ENCODE measurements at places on chromosomes 7 and 10.

- no peak for DNase-seq
Observed at GRCh38 chr10:53356616-53357349, 584.2 kb upstream of the MBL2 start.

GRCh38 chr10:69361303-69361614 is 55.5 kb downstream of the TACR2 start:
- DNase-seq, result no peak

GRCh38 chr10:117112220-117112619 is 25.9 kb downstream of the VAX1 start:
- no peak for DNase-seq

DNA sequence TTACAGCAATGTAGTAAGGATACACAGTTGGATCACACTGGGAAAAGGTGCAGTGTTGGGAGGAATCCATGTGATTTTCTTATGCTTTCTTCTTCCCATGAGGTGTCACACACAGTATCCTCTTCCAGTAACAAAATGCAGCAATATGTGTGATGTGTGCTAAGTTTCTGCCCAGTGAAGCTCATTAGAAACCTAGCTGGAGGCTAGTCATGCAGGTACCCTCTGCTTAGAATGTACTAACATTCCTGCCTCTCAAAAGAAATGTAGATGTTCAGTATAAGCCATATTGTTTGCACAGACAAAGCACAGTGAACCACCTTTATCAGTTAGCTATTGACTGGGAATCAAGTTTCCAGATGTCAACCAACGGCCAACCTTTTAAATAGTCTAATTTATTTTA is 12.9 kb upstream of the KCND2 start:
- no peak for DNase-seq

DNA sequence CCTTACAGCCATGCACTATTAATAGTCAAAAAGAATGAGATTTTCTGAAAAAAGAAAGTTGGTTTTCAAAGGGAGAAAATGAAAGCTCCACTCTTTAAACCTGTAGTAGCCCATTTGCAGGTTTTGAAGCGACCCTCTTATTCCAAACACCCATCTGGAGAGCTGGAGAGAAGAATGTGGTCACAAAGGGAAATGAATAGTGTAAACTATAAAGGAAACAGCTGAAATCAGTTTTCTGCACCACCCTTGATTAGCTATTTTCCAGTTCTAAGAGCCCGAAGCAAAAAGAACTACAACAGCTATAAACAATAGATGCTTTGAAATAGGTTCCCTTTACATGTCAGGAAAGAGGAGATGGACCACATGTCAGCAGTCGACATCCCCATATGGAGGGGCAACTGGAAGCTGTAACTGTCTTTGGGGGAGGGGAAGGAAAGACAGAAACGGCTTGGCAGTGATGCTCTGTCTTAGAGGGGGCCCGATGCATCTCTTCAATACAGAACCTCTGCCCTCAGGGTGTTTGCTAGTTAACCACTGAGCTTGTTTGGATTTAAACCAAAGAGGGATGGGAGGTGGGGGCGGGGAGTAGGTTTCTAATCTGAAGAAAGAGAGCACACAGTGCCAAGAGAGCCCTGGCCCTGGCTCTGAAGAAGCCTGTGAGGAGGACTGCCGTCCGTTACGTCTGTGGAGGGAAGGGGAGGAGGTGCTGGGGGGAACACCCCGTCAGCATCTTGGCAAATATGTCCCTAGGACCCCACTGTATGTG is 55.3 kb downstream of the CPVL start:
- DNase-seq, result no peak

DNA sequence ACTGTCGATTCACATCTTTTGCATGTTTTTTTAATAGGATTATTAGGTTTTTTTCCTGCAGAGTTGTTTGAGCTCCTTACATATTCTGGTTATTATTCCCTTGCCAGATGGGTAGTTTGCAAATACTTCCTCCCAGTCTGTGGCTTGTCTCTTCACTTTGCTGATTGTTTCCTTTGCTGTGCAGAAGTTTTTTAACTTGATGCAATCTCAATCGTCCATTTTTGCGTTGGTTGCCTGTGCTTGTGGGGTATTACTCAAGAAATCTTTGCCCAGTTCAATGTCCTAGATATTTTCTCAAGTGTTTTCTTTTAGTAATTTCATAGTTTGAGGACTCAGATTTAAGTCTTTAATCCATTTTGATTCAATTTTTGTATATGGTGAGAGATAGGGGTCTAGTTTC is 95.4 kb downstream of the TBXAS1 start:
- DNase-seq, result no peak

GRCh38 chr7:151405056-151405455 is 4.8 kb downstream of the WDR86 start:
- DNase-seq, result no peak

DNA sequence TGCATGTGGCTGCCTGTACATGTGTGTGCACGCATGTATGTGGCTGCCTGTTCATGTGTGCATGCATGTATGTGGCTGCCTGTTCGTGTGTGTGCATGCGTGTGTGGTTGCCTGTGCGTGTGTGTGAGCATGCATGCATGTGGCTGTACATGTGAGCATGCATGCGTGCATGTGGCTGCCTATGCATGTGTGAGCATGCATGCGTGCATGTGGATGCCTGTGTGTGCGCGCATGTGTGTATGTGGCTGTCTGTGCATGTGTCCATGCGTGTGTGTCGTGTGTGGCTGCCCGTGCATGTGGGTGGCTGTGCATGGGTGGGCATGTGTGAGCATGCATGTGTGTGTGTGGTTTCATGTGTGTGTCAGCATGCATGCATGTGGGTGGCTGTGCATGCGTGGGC is 218.3 kb downstream of the ELFN1 start:
- DNase-seq, result no peak

- no peak for DNase-seq
Observed at GRCh38 chr7:127438836-127439235, 46.3 kb upstream of the ZNF800 start.

DNA sequence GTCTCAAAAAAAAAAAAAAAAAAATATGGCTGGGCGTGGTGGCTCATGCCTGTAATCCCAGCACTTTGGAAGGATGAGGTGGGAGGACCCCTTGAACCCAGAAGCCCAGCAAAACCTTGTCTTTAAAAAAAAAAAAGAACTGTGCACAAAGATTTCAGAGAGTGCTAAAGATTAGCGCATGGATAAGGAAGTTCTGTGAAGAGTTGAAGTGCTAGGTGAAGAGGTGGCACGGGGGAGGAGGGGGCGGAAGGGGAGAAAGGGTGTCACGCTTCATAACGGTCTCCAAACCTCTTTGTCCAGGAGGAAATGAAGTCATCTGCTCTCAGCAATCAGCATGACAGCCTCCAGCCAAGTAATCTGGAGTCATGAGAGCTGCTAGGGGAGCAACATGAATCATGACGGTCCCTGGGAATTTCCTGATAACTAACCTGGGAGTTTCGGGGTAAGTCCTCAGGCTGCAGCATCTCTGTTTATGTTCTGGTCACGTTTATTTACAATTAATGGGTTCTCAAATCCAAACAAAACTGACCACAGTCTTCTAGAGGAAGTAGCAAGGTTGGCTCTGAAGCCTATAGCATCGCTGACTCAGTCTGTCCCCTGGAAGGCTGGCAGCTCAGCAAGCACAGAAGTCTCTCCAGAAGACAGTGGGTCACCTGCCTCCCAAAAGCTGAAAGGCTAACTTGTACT is 1.9 kb upstream of the PLAU start:
- DNase-seq, result no peak

GRCh38 chr10:114703377-114704107 is 45.5 kb upstream of the ABLIM1 start:
- DNase-seq, result no peak

GRCh38 chr10:130751851-130752250 is 559.7 kb downstream of the TCERG1L start:
- no peak for DNase-seq

DNA sequence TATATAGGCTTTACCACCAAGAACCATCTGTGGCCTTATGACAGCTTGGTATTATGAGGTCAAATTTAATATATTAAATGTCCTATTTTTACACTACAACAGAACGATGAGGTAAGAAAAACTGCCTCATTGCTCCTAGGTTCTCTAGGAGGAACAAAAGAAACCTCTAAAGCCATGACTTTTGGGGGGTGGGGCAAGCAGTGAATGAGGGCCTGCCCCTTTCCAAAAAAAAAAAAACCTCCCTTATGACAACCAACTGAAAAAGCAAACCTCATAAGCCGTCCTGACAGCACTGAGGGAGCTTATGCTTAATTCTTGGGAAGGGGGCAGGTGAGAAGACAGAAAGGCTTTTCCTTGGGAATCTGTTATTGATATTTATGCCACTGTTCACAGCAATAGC is 116.6 kb downstream of the KMT2E start:
- no peak for DNase-seq

DNA sequence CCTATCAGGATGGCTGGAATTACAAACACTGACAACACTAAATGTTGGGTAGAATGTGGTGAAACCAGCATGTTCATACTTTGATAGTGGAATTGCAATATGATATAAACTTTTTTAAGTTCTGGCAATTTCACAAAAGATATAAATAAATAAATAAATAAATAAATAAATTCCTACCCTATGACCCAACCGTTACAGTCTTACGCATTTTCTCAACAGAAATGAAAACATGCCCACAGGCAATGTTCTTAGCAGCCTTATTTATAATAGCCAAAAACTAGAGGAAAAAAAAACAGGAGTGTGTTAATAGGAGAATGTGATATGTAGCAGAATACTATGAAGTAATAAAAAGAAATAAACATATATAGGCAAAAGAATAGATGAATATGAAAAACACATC is 318.9 kb downstream of the IPMK start:
- DNase-seq, result no peak

DNA sequence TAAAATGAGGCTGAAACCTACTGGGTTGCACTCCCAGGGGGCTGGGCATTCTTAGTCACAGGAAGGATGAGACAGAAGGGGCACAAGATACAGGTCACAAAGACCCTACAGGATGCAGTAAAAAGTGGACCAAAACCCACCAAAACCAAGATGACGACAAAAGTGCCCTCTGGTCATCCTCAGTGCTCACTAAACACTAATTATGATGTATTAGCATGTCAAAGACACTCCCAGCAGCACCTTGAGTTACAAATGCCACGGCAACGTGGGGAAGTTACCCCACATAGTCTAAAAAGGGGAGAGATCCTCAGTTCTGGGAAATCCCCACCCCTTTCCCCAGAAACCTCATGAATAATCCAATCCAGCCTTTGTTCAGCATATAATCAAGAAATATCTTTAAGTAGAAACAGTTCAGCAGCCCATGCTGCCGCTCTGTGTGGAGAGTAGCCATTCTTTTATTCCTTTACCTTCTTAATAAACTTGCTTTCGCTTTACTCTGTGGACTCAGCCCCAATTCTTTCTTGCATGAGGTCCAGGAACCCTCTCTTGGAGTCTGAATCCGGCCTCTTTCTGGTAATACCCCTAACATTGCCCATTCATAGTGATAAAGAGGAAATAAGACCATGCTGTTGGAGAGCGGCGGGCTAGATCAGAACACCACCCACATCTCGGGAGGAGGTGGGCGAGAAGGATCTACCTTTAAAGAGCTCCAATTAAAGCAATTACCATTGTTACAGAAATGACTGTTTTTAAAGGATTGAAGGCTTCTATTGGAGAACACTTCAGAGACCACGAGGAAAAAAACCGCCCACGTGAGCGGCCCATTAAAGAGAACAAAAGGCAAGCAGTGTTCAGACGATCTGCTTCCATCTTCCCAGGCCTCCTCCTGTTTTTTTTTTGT is 170.9 kb downstream of the USP6NL start:
- no peak for DNase-seq

- no peak for DNase-seq
Observed at GRCh38 chr10:21531164-21531563, 2.9 kb upstream of the MLLT10 start.

- DNase-seq, result no peak
Observed at GRCh38 chr7:32158751-32159745, 88.8 kb upstream of the PDE1C start.

- no peak for DNase-seq
Observed at GRCh38 chr10:52071814-52072213, 242.3 kb upstream of the DKK1 start.

DNA sequence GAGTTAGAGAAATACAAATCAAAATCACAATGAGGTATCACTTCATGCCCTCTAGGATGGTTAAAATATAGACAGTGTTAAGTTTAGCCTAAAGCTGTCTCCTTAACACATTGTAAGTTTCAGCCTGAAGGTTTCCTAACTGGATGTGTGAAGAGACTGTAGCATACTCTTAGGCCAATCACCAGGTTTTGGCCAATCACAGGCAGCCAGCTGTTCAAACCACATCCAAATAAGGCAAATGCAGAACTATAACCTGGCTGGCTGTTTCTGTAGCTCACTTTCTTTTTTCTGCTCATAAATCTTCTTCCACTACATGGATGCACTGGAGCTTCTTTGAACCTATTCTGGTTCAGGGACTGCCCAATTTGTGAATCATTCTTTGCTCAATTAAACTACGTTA is 19.7 kb downstream of the ESYT2 start:
- DNase-seq, result no peak

DNA sequence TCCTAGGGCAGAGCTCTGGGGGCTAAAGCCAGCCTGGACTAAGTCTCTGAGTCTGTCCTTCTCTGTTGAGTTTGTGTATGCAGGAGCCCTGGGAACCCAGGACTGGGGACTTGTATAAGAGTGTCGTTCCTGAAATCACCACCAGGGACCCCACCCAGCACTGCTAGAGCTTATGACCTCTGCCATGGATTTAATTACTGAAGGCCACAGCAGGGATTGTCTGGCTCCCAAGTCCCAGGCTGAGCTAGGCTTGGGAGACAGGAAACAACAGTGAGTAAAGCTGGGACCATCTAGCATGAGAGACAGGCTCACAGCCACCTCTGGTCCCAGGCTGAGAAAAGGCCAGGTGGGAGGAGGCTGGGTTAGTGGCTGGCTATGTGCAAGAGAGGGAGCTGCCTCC is 1.4 kb upstream of the TSPAN15 start:
- DNase-seq, result no peak

- DNase-seq, result no peak
Observed at GRCh38 chr7:132272763-132273371, 303.4 kb downstream of the PLXNA4 start.

DNA sequence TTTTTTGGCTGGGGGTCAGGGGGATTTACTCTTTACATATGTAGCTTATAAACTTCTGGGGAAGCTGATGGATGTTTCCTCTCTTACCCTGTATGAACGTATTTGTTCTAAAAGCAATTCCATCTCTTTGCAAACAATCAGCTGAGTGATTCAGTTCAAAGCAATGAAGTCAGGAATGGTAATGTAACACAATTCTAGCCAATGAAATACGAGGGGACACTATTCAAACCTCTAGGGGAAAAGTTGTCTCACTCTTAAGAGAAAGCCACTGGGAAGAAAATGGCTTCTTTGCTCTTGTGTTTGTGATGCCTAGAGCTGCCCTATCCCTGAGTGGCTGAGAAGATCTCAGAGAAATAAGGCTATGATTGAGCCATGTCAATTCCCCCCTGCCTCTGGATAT is 134.8 kb upstream of the SEMA3C start:
- DNase-seq, result no peak

DNA sequence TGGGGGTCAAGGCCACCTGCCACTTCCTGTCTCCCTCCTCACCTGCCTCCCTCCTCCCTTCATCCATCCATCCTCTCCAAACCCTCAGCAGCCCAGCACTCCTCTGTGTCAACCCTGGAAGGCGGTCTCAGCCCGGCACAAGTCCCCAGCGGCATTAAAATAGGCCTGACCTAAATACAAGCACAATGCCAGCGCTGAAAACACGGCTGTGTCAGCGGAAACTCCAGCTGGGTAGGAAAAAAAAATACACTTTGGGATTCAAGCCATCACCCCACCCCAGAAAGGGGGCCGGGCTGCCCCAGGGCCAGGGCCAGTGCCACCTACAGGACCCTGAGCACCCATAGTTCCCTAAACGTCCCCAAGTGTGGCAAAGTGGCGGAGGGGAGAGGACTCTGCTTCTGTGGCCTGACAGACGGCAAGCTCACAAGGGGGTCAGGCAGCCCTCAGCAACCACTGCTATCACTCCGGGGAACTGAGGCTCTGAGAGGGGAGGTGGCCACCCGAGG is 22.7 kb upstream of the GTF2IRD1 start:
- DNase-seq, result no peak
